Central memory CD4-positive, alpha-beta T cell (primary cell): ENCODE measurements at places on chromosomes 12 and 14.

GRCh38 chr14:76564471-76565422 lies 188.8 kb downstream of the ESRRB start:
- no peak for DNase-seq

DNA sequence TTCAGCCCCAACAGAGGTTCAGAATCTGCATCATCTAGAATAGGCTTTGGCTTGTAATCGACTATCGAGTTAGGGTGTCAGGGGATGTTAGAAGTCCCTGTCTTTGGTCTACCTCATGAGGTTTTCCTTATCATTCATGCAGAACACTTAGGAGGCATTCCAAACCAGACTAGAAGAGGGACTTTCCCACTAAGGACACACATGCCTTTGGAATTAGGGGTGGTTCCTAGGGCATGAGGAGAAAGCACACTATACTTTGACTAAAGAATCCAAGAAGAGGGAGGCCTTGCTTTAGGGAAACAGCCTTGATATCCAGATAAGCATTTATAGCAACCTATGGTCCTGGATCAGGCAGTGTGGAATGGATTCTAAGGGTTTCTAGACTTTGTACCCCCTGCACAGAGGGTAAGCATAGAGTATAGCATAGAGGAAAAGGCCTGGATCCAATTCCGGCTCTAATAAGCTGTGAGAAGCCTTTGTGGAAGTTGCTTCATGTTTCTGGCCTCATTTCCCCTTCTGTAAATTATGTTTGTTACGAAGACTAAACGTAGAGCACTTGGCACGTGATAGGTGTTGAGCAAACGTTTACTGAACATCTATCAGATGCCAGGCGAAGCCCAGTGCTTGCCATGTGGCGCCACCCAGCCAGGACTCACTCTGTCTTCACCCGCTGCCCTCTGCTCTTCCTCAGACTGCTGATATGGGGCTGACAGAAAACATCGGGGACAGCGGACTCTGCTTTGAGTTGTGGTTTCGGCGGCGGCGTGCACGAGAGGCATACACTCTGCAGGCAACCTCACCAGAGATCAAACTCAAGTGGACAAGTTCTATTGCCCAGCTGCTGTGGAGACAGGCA lies 13.2 kb downstream of the ZNF219 start:
- DNase-seq: no peak

GRCh38 chr12:13562915-13563742 lies 366.6 kb downstream of the EMP1 start:
- DNase-seq: no peak

- no peak for DNase-seq
Measured at GRCh38 chr12:109815757-109816617, 17.2 kb downstream of the TRPV4 start.

GRCh38 chr12:93300611-93301021 lies 77.1 kb upstream of the NUDT4 start:
- no peak for DNase-seq

GRCh38 chr14:26187996-26188620 lies 409.7 kb downstream of the NOVA1 start:
- DNase-seq: no peak

GRCh38 chr12:109596418-109597244 lies 23.0 kb downstream of the MVK start:
- no peak for DNase-seq

DNA sequence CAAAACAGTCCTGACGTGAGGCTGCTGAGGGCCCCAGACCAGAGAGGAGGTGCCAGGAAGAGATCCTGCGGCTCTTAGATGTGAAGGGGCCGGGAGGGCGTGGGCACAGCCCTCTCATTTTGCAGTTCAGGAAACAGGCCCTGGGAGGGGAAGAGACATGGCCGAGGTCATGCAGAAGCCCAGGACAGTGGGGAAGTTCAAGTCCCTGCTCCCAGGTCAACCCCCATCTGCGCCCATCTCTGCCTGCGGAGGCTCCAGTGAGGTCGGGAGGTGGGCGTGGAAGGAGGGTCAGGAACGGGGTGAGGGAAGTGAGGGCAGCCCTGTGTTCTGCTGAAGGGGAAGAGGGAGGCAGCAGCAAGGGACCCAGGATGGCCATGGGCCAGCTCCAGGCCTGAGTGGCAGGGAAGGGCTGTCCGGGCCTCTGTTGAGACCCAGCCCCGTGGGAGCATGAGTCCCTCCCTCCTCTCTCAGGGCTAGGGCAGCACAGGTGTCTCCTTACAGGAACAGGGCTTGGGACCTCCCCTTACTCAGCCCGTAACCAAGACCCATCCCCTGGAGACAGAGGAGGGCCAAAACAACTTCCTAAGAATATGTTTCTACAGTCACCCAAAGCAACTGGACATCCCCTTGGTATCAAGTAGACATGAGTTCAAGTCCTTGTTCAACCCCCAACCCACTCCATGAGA lies 90.8 kb downstream of the LGMN start:
- no peak for DNase-seq

- no peak for DNase-seq
Measured at GRCh38 chr12:47801170-47801903, 18.4 kb downstream of the HDAC7 start.

DNA sequence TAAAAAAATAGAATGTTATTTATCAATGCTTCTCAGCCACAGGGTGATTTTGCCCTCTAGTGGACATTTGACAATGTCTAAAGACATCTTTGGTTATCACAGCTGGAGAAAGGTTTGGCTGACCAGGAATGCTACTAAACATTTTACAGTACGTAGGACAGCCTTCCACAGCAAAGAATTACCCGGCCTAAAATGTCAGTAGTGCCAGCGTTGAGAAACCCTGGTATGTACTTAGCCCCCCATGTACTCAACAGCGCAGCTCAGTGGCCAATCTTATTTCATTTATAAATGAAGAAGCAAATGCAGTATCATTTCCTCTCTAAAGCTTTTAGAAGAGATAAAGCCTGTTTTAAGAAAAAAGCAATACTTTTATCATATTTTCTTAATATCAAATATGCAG lies 5.8 kb downstream of the MARK3 start:
- DNase-seq: peak; percentile 36

- DNase-seq: peak; percentile 40
Measured at GRCh38 chr12:108575199-108575912, 13.0 kb downstream of the ISCU start.

- DNase-seq: no peak
Measured at GRCh38 chr14:55705651-55706364, 125.8 kb downstream of the KTN1 start.

- no peak for DNase-seq
Measured at GRCh38 chr12:61911113-61911512, 349.1 kb upstream of the USP15 start.

DNA sequence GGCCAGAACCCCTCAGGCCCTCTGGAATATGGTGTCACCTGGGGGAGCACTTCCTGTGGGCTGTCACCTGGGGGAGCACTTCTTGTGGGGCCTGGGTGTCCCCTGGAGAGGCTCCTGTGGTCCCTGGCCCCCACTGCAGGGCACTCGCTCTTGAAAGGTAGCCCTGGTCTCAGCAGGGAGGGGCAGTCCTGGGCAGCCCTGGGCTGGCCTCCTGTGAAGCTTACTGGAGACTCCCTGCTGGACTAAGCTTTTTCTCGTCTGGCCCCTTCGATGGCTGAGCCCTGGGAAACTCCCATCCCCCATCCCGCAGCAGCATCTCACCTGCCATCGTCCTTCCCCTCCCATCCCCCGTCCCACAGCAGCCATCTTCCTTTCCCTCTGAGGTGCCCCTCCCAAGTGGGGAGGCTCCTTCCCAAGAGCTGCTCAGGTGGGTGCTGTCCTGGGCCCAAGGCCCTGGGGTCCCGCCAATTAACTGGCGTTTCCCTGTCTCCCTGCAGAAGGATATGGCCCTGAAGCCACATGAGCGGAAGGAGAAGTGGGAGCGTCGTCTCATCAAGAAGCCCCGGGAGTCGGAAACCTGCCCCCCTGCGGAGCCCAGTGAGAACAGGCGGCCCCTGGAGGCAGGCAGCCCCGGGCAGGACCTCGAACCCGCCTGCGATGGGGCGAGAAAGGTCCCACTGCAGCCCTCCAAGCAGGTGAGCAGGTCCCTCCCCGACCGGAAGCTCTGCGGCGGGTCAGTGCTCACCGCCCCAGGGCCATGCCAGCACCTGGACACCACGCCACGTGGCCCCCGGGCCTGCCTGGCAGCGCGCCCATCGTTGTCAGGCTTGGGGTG lies 17.9 kb downstream of the FBRSL1 start:
- no peak for DNase-seq

GRCh38 chr14:30270200-30271161 lies 288.5 kb upstream of the G2E3 start:
- DNase-seq: peak; percentile 14

GRCh38 chr12:110750784-110751461 lies 8.2 kb upstream of the PPP1CC start:
- no peak for DNase-seq

- no peak for DNase-seq
Measured at GRCh38 chr14:37133284-37133913, 39.0 kb downstream of the SLC25A21 start.

DNA sequence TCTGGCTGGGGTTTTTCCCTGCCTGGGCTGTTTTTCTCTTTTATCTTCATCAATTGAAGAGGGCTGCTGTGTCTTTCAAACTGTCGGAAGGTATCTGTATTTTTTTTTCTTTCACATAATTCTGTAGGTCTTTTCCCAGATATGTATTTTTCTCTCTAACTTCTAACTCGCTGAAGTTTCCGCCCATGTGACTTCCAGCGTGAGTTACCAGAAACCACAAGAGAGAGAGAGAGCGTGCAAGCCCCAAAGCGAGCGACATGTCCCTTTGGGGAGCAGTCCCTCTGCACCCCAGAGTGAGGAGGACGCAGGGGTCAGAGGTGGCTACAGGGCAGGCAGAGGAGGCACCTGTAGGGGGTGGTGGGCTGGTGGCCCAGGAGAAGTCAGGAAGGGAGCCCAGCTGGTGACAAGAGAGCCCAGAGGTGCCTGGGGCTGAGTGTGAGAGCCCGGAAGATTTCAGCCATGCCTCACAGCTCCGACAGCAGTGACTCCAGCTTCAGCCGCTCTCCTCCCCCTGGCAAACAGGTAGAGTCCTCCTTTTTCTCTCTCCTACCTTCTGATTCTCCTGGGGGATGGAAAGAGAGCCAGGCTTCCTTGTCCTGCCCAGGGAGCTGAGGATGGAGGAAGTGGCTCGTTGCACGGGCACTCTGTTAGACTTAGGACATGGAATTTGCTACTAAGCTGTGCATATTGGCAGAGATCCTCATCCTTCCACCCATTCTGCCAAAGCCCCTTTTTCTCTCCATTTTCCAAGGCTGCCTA lies at the start of gene BATF:
TSS of gene BATF (plus strand) at position 246 of the 759 bp plus-strand sequence. CDS start at position 460, 214 bp downstream.
- peak; percentile 81 for DNase-seq

- DNase-seq: no peak
Measured at GRCh38 chr12:82838131-82838551, 151.4 kb downstream of the TMTC2 start.

GRCh38 chr12:34405286-34406227 lies 383.3 kb downstream of the ALG10 start:
- no peak for DNase-seq

DNA sequence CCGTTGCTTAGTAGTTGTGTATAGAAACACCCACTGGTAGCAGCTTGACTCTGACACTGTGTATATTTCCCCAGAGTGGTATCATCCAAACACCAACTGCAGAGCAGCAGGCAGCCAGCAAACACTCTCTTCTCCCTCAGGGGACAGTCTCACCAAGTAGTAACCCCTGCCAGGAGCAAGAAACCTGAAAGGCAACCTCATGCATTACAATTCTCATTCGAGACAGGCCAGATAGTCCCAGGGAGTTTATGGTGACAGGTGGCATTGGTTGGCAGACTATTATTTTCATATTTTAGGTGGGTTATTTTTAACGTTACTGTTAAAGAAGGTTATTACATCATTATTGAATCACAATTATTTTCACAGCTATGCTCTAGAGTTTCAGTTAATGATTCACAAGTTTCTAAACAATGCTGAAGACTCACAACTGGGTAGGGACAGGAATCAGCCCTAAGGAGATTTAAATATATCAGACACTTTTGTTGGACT lies 222.8 kb downstream of the EGLN3 start:
- no peak for DNase-seq

DNA sequence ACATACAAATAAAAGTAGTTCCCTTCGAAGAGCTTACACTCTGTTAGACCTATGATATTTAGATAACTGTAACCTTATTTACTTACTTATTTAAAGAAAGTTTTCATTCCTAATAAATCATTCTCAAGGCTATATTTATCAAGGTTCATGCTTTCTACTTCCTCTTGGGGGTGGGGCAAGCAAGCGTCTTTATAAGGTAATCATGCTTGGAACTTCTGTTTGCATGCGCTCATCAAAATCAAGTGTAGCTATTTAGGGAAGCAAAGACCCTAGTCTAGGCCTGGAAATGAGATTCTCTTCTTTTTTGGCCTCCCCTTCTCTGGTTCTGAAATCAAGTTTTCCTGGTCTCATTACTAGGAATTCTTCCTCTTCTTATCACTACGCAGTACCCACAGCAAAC lies 766 bp downstream of the RERG start:
- no peak for DNase-seq

DNA sequence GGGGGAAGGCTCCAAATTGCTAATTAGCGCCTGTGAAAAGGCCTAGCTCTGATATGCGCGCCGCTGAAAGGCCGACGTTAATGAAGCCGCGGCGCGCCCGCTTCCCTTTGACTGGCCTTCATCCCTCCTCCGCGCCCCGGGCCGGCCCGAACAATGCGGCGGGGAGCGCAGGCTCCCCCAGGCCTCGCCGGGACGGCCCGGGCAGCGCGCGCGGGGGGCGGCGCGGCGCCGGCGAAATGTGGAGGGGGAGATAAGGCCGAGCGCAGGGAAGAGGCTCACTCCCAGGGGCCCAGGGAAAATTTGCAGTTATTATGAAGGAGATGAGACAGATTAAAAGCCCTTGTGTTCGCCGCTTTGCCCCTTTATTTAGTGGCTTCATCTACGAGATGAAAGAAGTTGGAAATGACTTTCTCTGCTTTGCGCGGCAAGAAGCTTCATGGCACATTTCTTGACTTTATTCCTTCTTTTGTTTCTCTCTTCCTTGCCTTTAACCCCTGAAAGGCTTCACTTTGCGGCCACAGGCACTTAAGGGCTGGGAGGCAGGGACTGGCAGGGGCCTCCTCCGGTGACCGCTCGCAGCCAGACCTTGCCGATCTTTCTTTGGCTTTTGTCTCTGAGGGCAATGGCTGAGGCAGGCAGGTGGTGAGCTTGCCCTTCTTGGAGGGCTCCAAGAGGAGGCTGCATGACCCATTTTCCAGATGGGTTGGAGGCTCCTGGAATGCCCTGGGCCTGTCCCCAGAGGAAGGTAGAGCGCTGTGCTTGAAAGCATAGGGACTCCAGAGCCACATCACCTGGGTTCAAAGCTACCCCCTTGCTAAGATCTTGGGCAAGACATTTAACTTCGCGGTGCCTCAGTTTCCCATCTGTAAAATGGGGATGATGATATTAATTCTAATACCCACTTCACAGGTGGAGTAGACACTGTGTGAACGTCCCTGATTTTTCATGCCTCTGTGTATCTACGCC lies 12.7 kb upstream of the GPATCH2L start:
- no peak for DNase-seq
